ENCODE measurements at places on chromosomes 7 and 10.

DNA sequence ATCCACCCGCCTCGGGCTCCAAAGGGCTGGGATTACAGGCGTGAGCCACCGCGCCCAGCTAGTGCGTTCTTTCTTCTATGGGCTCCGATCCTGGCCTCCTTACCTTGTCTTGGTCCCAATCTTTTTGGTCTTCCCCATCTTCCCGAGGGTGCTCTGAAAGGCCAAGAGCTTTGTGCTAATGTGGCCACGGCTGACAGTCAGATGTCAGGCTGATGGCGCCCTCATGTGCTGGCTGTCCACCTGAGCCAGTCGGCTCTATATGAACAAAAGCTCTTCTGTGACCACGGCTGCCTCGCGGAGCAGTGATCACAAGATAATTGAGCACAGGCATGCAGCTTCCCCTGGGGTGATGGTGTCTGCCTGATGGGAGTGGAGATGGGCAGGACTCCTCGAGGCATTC, 11.0 kb upstream of the AHCYL2 start:
- DNase-seq = no peak

- no peak for DNase-seq
Measured at GRCh38 chr7:130393841-130394411, 13.6 kb downstream of the CPA1 start.

GRCh38 chr10:51422311-51423120, 276.9 kb downstream of the CSTF2T start:
- DNase-seq = no peak

DNA sequence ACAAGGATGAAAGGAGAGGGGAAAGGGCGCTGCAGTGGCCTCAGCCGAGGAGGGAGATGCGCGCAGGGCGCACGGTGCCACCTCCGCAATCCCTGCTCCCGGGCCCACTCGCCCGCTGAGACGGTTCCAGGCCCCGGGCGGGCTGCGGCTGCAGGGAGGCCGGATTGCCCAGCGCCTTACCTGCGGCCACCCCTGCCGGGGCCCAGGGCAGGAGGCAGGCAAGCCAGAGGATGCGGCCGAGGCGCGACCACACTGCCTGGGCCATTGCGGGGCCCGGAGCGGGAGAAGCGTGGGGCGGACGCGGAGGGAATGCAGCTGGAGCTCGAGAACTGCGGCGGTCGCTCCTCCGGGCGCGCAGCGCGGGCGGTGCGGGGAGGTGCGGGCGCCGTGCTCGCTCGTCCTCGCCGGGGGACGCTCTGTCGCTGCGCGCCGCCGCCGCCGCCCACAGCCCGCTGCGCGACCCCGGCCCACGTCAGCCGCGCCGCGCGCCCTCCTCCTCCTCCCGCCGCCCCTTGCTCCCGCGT, at the start of gene TMEM130:
TSS of gene TMEM130 (minus strand) at position 418 of the 524 bp plus-strand sequence. CDS start at position 265, 153 bp downstream.
- DNase-seq = no peak

GRCh38 chr7:157498657-157499056, 161.9 kb downstream of the DNAJB6 start:
- no peak for DNase-seq

DNA sequence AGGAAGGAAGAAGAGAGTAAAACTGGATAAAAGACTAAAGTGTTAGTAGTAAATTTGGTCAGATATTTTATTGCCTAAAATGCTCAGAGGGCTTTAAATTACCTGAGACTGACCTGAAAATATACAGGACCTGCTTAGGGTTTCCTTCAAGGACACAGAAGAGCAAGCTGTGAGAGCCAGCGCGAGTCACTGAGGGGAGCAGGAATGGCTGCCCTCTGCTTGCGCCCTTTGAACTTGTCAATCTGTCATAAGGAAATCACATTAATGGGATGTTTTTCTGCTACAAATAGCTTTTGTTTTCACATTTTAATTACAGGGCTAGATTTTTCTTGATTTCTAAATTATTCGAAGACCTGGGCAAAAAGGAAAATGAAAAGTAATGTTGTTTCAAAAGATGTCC, 26.9 kb downstream of the DNAJB9 start:
- DNase-seq = no peak

GRCh38 chr10:62031507-62031906, 130.0 kb downstream of the ARID5B start:
- no peak for DNase-seq

DNA sequence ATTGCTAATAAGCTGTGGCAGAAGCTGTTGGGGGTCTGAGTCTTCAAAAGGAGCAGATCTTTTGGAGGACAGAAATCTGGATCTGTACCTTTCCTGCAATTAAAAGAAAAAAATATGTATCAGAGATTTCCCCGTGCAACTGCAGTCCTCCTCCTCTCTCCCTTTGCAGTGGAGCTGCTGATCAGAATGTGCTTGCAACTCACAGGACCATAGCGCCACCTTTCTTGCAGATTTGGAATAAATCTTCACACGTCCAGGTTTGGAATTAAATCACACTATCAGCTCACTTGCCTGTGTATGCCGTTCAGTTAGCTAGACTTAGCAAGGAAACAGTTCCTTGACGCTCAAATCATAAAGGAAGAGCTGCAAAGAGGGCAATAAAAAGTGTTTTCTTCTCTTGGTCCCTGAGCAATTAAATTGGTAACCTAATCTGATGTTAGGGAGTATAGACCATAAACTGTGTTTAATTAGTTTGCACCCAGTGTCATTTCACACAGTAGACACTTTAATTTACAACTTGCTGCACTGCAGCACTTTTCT, 77.4 kb downstream of the PON1 start:
- DNase-seq = no peak

DNA sequence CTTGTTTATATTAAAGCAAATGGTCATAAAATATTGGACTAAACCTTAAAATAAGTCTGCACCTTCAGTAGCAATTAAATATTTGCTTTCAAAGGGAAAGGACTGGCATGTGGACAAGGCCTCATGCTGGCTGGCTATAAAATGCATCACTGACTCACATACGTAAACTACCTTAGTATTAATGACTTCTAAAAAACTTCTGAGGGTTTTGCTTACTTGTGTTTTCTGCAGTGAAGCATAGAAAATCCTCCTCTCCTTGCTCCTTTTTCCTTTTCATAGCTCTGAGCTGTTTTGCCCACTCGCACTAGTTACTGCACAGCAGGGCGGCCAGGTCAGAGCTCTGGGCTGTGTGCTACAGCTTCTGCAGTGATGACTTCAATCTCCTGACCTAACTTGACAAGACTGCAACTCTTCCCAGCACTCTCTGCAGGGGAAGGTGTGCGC, 82.3 kb downstream of the CUL2 start:
- DNase-seq = no peak

DNA sequence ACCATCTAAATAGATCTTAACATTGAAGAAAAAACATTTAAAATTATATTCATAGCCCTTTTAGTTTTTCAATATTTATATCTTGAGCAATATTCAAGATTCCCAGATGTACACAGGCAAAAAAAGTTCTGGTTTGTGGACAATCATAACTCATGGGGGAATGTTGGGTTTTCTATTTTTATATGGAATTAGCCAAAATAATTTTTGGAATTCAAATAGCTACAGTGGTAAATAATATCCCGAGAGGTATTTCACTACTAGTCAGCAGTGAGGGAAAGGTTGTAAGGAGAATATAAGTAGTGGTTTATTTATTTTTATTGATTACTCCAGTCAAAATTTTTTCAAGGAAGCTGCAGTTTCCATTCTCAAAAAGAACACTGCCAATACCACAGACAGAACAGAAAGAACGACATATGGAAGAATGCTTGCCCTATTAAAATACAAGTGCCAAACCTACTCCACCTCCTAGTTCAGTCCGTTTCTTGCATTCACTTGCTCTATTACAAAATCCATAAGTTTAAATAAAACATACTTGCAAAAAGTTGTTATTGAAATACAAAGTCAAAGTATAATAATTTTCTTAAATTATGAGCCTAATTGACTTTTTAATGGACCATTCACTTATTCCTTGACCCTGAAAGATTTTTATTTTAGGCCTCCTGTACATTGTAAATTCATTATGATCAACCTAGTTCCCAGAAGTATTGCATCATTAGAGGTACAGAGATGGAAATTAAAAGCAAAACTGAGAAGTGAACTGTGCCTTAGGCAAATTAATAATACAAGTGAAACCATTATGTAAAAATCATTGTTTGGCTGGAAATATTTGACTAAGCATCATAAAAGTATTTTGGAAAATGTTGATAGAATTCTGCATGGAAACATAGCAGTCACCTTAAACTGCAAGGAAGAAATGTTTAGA, 533.2 kb downstream of the PARD3 start:
- no peak for DNase-seq

- no peak for DNase-seq
Measured at GRCh38 chr7:128703609-128704241, 31.6 kb downstream of the GARIN1A start.

- no peak for DNase-seq
Measured at GRCh38 chr7:30990673-30991170, 27.0 kb downstream of the GHRHR start.

GRCh38 chr7:132630834-132631233, 54.6 kb upstream of the PLXNA4 start:
- DNase-seq = no peak

DNA sequence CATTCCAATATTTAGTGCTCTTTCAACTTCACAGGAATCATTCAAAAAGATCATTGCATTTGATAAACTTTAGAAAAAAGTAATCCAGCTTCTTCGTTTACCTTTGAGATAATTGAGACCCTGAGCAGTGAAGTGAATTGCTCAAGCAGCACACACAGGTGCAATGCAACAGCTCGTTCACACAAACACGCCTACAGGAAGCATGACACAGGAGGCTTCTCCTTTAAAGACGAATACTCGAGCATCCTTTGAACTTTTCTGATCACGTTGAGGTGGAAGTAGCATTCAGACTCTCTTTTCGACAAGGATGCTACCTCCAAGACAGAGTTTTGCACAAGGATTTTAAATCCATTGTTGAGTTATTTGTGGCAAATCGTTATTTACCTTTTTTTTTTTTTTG, 18.0 kb upstream of the RSU1 start:
- peak; percentile 8 for DNase-seq

DNA sequence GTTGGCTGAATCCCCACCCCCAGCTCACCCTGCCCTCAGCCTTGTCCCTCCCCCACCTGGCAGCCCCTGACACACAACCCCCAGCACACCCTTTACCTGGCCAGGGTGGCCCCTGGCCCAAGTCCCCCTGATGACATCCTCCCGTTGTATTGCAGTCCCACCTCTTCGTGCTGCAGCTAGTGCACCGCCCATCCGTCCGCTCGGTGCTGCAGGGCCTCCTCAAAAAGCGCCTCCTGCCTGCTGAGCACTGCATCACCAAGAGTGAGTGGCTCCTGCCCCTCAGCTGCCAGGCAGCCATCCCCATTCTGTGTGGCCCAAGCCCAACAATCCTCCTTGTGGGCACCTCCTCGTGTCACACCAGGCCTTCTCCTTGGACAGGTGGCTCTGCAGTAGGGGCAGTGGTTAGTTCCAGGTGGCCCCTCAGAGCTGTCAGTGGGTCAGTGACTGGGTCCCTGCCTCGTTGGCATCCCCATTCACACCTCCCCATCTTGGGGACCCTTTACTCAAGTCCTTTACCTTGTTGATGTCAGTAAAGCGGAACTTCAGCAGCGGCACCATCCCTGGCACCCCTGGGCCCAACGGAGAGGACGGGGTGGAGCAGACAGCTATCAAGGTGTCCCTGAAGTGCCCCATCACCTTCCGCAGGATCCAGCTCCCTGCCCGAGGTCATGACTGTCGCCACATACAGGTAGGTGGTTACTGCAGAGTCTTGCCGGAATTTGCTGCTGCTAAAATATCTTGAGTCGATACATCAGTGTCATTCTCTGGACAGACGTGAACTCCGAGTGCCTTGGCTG, 14.3 kb downstream of the ZMIZ2 start:
- no peak for DNase-seq

DNA sequence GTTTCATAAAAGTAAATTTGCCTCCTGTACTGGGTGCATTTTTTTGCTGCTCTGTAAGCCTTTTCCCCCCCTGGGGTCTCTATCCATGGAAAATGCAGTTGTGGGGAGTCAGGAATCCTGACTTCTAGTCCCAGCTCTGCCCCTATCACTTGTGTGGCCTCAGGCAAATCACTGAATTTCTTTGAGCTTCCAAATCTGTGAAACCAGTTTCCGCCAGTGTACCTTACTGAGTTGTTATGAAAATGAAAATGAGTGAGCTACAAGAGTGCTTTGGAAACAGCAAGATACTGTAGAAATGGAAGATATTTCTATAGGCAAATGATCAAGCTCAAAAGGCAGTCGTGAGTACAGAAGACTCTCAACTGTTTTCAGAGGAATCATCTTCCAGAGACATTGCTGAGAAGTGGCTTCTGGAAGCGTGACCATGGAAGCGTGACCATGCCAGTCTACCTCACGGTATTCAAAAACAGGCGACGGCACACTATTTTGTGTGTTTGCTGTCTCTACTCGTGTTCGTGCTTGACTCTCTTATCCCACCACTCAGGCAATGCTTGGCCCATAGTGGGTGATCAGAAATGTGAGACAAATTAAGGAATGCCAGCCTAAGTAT, 107.4 kb downstream of the ATXN7L1 start:
- DNase-seq = no peak

- DNase-seq = no peak
Measured at GRCh38 chr10:29746080-29746797, 111.5 kb upstream of the SVIL start.

GRCh38 chr7:132084776-132085388, 491.4 kb downstream of the PLXNA4 start:
- no peak for DNase-seq

- DNase-seq = no peak
Measured at GRCh38 chr7:32957326-32958045, at the start of gene FKBP9. TSS of gene FKBP9 (plus strand) at chr7:32957440. CDS start at chr7:32957574, 134 bp downstream.

All from stimulated activated CD4-positive, alpha-beta T cell treated with anti-CD3 and anti-CD28 coated beads, Interleukin-12 subunit alpha, Interleukin-12 subunit beta, amount 100 ng/mL, for 4 hours (primary cell).